ENCODE measurements at places on chromosomes 12 and 14. TPM values are rescaled to one million over a fixed set of nuclear protein-coding genes. Genes with fewer than 3 reads are reported as not detected.

DNA sequence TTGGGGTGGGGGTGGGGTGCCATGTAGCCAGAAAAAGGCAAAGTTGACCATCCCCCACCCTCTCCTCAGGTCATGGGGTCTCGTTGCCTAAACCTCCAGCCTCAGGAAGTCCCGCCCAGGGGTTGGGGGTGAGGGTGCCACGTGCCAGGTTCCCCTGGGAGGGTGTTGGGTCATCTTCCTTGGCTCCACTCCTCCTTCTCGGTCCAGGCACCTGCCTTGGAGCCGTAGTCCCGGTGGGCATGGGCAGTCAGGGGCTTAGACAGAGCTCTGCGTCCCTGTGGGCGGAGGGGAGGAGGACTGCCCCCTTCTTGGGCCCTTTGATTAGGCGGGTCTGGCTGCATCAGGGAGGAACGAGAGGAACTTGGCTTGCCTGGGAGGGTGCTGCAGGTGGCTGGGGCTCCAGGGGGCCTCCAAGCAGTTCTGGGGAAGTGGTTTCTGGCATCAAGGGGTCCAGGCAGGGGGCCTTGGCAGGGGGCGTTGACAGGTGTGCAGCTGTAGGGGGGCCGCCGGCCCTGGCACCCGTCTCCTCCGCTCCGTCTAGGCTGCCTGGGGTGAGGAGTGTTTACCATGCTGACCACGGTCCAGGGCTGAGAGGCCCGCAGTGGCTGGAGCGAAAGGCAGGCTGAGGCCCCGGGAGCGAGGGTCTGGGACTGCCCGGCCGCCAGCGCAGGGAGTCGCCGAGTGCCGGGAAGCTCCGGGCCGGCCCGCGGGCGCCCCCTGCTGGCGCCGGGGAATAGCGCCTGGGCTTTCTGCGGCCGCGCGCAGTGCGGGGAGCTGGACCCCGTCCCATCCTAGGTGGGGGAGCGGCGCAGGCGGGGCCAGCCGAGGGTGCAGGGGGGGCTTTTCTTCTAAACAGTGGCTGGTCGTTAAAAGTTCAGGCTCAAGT lies 7.9 kb downstream of the SETD1B start:
- peak; percentile 68 for DNase-seq

GRCh38 chr12:80659512-80660063 lies 47.8 kb upstream of the MYF6 start:
- DNase-seq: no peak

GRCh38 chr14:100408350-100409002 lies 85.3 kb downstream of the SLC25A47 start:
- no peak for DNase-seq

DNA sequence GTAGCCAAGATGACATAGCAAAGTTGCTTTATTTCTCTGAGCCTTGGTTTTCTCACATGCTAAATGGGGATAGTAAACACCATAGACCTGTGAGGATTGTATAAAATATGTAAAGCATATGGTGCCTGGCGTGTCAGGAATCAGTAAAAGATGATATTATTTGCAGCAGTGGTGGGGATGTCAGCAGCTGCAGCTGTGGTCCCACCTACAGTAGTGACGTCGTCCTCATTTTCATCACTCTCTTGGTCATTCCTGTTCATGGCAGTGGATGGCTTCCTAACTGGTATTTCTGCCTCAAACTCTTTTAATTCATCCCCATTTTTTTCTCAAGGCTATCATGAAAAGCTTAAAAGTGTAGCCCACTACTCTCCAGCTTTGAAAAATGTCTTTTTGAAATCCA lies 12.1 kb downstream of the BMAL2 start:
- DNase-seq: no peak

SOS2 gene
- 59.7 TPM for polyA plus RNA-seq

COPZ1 gene
- polyA plus RNA-seq: 123 TPM

SPPL3 gene
- 190 TPM for polyA plus RNA-seq

Data from testis (tissue), 5 donors.